ENCODE measurements at places on chromosomes 3 and 15.
A peak's percentile ranks its signal among the peaks of the same experiment; 100 is the strongest.

DNA sequence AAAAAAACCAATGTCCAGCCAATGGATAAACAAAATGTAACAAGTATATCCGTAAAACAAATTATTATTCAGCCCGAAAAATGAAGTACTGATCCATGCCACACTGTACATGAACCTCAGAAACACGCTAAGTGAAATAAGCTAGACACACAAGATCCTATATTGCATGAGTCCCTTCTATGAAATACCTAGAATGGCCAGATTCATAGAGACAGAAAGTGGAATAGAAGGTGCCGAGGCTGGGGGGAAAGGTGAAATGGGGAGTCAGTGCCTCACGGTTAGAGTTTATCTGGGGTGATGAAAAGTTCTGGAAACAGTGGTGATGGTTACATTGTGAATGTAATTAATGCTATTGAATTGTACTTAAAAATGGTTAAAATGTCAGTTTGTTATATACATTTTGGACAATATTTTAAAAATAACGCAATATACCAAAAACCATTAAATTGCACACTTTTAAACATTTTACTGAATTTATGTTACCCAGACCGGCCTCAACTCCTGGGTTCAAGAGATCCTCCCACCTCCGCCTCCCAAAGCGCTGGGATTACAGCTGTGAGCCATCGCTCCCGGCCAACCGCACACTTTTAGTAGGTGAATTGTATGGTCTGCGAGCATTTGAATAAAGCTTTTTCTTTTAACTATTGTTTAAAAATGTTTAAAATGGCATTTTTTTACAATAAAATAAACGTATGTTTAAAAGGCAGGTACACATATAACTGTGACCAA lies 2.1 kb downstream of the RNF168 start:
- DNase-seq: no peak

DNA sequence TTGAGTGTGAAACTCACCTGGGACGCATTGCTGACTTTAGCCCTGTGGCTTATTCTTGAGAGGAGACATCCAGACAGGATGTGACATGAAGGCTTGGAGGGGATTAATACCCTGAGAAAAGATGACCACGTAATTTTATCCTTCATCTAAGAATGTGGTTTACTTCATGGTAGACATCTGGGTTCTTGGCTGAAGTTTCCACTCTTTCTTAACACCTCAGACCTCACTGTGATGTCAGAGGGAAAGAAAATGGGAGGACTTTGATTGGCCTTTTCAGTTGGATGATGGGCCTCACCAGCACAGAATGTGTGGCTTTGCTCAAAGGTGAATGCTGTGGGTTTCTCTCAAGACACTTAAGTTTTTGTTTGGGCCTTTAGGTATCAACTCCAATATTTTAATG lies 16.5 kb downstream of the GORASP1 start:
- no peak for DNase-seq

DNA sequence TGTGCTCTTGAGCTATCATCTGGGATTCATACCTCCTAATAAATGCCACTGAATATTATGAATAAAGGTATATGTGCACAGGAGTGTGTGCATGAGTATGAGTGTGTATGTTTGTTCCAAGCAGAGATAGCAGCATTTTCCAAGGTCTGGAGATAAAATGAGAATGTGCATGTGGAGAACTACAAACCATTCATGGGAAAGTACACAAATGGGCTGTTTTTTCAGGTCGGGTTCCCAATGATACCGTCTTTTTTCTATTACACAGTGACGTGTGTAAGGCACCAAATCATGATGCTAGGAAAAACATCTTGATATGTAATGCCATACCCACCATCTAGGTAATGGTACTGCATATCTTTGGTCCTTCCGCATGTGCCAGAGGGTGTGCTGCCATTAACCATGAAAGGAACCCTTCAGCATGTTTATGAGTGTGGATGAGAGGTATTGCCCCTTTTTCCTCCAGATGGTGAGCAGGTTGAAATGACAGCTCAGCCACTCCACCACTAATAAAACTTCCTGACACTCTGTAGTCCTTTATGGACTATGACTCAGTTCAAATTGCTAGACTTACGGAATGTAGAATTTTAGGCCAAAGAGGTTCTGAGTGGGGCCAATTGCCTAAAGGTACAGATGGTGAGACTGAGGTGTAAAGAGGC lies 36.4 kb upstream of the COPB2 start:
- no peak for DNase-seq

DNA sequence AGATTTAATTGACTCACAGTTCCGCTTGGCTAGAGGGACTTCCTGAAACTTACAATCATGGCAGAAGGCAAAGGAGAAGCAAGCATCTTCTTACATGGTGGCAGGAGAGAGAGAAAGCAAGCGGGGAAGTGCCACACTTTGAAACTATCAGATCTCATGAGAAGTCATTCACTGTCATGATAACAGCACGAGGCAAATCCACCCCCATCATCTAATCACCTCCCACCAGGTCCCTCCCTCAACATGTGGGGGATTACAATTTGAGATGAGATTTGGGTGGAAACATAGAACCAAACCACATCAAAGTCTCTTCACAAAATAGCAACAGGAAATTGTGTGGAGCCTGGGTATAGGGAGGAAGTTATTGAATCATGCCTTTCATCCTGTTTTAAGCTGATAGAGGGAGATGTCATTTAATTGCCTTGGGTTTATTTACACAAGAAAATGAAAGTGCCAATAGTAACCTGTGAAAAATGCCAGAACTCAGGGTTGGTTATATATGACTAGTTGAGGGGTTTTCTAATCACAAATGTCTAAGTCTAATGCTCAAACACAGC lies 624.8 kb upstream of the LMCD1 start:
- no peak for DNase-seq

DNA sequence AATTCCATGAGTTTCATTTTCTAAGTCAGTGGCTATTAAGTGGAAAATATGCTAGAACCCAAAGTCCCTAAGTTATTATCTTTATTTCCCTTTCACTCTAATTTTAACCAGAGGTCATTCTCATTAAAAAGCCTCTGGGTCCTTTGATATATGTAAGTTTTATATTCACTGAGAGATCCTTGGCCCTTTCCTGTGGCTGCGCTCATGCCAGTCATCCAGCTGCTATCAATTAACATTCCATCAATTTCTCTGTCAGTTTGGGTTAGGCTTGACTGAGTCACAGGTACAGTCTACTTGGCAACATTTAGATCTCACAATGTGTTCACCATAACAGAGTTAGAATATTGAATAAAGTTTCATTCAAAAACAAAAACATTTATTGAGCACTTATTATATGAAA lies 58.0 kb upstream of the FBN1 start:
- DNase-seq: no peak

- DNase-seq: peak; percentile 51
Observed at GRCh38 chr15:82081914-82082762, 36.3 kb upstream of the MEX3B start.

All from AG09319 (cell line).